ENCODE measurements at places on chromosomes 1 and 21.

DNA sequence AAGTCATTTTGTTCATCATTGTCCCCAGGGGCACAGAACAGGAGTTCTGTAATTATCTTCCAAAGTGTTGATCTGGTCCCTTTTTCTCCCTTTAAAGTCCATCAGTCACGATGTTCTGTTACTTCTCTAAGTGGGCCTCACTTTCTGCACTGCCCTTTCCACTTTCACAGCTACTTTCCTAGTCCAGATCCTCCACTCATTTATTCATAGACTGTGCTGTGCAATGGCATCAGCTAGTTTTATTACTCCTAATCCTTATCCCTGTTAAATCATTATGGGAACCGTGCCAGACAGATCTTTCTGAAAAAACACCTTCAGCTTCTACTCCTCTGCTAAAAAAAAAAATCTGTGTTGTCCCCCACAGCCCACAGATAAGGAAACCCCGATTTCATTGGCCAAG, 64.0 kb upstream of the BCL10 start:
- DNase-seq = no peak

DNA sequence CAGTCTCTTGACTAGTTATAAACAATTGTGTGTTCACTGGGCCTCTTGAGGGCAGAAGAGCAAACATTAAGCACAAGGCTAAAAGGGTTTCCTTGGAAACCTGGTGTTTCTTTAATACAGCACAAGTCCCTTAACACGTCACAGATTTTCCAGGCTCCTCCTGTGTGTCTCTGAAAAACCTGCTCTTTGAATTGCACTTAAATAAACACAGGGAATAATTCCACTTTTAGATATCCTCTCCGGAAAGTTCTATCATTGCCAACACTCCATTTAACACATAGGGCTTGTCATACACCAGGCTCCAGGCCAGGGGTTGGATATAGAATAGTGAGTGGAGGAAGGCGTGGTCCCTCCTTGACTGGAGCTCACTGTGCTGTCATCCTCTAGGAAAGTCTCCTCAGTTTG, 442.6 kb downstream of the DSCAM start:
- no peak for DNase-seq

- DNase-seq = peak; percentile 44
Measured at GRCh38 chr1:36576118-36576517, 93.4 kb upstream of the CSF3R start.

DNA sequence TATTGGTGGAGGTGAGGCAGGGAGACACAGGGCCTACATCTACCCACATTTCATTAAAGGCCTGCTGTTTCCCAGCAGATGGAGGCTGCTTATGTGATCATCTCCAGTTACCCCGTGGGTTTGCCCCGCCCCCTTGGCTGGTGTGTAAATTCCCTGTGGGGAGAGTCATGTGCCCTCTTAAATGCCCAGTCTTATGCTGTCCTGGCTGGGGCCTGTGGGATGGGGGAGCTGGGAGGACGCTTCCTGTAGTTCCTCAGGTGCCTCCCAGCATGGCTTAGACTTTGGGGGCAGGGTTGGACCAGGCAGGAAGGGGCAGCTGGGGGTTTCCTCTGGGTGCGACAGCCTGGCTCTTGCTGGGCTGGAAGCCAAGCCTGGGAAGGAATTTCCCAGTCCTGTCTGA, 15.5 kb upstream of the CITED4 start:
- DNase-seq = peak; percentile 48

DNA sequence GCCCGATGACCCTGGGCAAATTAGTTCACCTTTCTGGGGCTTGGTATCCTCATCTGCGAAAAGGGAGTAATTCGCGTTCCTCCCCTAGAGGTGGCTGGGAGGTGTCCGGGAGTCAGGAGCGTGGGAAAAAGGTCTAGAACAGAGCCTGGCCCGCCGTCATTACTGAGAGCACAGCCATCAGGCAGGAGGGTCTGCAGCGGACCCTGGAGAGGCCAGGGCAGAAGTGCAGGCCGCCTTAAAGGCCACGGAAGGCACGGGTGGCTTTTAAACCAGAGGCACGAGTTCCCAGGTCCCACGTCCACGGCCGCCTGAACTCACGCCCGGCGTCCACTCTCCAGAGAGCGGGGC, 850 bp downstream of the PANK4 start:
- DNase-seq = no peak

- no peak for DNase-seq
Measured at GRCh38 chr1:160069460-160070231, at the start of gene KCNJ10. TSS of gene KCNJ10 (minus strand) at chr1:160070160. CDS start at chr1:160042532, 27,628 bp downstream.

DNA sequence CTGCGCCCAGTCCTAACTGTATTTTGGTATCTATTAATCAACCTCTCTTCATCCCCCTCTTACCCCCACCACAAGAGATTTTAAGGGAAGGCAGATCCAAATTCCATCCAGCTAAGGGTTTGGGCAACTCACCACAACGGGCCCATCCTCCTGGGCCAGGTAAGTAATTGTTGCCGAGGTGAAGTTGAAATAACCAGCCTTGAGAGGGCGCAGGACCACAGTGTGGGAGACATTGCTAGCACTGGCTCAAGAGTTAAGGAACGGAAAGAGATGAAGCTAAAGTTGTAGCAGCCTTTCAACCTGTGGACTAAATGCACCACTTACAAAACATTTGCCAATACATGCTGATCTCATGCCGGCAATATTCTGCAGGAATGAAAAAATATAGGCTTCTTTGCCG, 5.9 kb downstream of the SSR2 start:
- DNase-seq = no peak

DNA sequence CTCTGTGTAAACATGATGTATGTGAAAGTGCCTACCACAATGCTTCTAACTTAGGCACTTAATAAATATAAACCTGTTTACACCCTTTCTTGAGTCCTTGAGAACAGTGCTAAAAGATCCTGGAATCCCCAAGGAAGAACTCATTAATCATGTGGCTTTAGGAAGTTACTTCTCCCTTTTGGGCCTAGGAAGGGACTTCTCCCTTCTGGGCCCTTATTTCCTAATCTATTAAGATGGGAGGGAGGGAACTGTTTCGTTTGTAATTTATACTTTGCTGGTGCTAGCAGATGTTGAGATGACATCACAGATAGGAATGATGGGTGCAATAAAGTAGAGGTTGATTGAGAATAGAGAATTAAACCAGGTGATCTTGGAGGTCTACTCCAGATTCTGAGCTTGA, 1.2 kb downstream of the BTF3L4 start:
- no peak for DNase-seq

DNA sequence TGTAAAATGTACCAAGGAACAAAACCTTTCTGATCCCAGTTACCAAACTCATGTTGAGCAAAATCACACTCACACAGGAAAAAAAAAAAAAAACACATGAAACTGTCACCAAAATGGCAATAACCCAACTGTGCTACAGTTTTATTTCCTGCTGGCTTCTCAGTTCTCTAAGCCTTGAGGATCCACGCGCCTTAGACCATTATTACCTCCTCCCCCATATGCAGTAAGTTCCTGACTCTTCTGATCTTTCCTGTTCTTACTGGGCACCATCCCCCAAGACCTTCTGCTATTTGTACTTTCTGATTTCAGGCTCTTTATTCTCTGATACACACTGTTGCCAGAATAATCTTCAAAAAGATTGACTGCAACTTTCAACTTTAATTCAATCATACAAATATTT, 79.6 kb downstream of the SLC45A1 start:
- no peak for DNase-seq

DNA sequence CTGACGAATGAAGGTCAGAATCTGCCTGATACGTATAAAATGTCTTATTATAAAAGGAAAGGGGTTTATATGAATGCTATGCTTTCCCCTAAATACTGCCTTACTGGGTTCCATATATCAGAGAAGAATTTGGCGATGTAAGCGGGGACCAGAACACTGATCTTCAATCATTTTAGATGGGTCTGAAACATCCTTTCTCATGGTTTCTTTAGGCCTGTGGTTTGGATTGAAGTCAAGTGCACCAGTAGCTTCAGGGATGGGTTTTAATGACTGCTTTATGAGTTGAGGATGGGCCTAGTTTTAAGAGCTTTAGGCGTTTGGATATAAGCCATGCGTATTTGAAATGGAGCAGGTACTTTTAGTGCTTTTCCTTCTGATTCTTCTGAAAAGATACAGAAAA, 6.9 kb downstream of the FMN2 start:
- DNase-seq = no peak

DNA sequence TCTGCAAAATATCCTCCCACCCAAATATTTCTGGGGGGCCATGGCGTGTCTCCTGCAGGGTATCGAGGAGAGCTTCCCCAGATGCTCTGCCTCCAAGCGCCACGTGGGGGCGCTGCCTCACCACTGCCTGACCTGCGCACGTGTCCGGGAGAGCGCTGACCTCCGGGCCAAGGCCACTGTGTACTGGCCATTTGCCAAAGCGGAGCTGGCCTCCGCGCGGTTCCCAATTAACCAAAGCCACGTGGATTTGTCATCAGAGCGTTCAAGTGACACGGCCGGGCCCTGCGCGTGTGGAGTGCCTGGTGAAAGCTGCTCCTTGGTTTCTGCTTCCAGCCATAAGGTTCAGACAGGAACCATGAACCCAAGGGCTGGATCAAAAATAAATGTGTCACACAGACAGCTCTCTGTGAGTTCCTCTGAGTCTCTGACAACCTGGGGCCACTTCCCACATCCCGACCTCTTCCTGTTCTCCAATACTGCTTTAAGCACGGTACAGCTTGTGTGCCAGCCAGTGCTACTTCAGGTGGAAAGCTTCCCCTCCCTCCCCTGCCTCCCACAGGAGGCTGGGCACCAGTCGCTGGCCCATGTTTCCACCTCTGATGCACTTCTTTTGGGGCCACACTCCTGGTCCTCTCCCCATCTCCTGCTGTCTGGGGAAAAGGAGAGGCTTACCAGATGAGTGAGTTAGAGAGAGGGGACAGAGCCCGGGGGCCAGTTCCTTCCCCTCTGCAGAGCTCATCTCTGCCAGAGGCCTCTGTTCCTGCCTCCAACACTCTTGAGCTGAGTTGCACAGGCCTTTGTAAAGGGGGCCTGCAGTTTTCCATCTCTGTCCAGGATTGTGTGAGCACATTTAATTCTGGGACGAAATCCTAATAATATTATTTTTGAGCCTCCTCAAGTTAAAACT, 26.1 kb downstream of the ZP4 start:
- peak; percentile 33 for DNase-seq

DNA sequence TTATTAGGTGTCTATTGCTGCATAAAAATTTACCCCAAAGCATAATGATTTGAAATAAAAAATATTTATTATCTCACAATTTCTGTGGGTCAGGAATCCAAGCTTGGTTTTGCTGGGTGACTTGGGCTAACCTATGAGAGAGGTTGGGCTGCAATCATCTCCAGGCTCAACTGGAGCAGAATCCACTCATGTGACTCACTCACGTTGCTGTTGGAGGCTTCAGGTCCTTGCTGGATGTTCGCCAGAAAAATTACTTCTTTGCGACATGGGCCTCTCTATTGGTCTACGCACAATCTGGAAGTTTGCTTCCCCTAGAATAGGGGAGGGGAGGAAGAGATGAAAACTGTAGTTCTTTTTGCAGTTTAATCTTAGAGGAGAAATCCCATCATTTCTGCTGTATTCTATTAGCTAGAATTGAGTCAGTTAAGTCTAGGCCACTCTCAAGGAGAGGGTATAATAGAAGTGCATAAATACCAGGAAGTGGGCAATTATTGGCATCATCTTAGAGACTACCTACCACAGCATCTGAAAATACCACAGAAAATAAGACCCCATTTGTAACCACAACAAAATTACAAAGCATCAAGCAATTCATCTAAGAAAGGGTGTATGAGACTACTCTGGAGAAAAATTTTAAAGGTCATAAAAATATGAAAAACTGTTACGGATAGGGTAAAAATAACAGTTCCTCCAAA, 5.7 kb upstream of the FASLG start:
- DNase-seq = no peak

Measured in ovary (tissue), 10 donors.